T-helper 17 cell (primary cell): ENCODE measurements at places on chromosomes 11 and 22.

GRCh38 chr11:57349491-57350274 is 11.5 kb downstream of the P2RX3 start:
- H3K4me3 ChIP-seq, result no peak overlapping the region
- peak overlapping the region; percentile 21 for H3K27ac ChIP-seq
- peak; percentile 58 for DNase-seq

- no peak for DNase-seq
- peaks cover 16% of the 10 kb centered on the region for H3K27me3 ChIP-seq
- no peak overlapping the region for H3K27ac ChIP-seq
- H3K4me3 ChIP-seq, result no peak overlapping the region
- no peaks in the 10 kb centered on the region for H3K36me3 ChIP-seq
- peaks cover 8% of the 10 kb centered on the region for H3K4me1 ChIP-seq
These were observed 34.2 kb upstream of the BIRC3 start for GRCh38 chr11:102283116-102283485.

- no peaks in the 10 kb centered on the region for H3K27me3 ChIP-seq
- peaks cover 71% of the 10 kb centered on the region for H3K4me1 ChIP-seq
- no peak for DNase-seq
- H3K4me3 ChIP-seq, result peak overlapping the region; percentile 88
- no peak overlapping the region for H3K27ac ChIP-seq
- H3K36me3 ChIP-seq, result peaks cover 10% of the 10 kb centered on the region
These were observed 10.2 kb downstream of the GRAP2 start for GRCh38 chr22:39910876-39911613.

- DNase-seq, result no peak
- no peaks in the 10 kb centered on the region for H3K27me3 ChIP-seq
- no peaks in the 10 kb centered on the region for H3K36me3 ChIP-seq
- H3K4me3 ChIP-seq, result peak overlapping the region; percentile 66
- no peak overlapping the region for H3K27ac ChIP-seq
- peaks cover 5% of the 10 kb centered on the region for H3K4me1 ChIP-seq
These were observed 7.5 kb downstream of the TSPAN4 start for GRCh38 chr11:849951-850774.

DNA sequence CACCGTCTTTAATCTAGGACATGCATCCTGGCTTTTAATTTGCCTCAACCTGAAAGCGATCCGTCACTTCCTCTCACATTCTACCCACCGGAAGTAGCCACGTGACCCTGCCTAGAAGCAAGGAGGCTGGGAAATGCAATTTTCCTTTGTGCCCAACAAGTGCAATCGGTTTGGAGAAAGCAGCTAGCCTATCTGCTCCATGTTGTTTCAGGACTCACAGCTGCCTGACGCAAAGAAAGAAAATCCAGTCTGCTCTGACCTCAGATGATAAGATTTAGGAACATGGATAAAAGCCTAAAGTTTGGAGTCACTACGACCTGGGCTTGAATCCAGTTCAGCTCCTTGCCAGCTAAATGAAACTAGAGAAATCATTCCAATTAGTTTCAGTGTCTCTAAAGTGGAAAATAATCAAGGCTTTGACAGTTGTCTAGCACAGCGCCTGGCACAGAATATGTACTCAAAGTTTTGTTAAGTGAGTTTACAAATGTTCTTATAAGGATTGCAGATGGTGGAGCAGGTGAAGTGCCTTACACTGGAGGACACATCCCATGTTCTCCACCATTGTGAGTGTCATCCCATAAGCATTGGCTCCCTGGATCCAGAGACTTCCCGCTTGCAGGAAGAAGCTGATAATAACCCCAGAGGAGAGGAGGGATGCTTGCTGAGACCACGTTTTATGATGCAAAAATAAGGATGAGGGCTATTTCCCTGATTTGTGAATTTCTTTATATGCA is 553.7 kb downstream of the MN1 start:
- no peak for DNase-seq
- no peak overlapping the region for H3K4me3 ChIP-seq
- peaks cover 5% of the 10 kb centered on the region for H3K27me3 ChIP-seq
- peaks cover 2% of the 10 kb centered on the region for H3K4me1 ChIP-seq
- no peak overlapping the region for H3K27ac ChIP-seq

DNA sequence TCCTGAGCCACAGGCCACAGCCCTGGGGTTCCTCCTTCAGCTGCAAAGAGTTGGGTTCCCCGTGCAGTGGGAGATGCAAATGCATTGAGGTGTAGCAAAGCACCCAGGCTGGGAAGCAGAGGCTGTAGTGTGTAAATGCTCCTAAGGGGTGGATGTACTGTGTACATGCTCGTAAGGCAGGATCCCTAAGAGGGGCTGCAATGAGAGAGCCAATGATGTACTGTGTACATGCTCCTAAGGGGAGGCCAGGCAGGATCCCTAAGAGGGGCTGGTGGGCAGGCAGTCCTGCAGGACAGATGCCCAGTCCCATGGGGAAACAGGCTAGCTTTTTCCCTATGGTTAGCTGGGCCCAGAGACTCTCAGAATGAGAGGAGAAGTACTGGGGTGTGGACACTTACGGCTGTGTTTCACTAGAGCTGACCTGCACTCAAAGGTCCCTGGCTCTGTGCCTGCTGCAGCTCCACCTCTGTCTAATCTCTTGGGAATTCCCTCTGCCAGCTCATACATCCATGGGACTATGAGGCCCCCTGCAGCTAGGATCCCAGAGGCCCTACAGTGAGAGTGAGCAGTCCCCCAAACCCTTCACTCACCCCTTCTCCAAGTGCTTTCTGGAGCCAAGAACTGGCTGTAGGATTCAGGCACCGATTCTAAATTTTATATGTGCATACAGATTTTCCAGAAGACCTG is 261.9 kb upstream of the LUZP2 start:
- H3K27me3 ChIP-seq, result no peaks in the 10 kb centered on the region
- no peak overlapping the region for H3K27ac ChIP-seq
- H3K4me1 ChIP-seq, result no peaks in the 10 kb centered on the region
- H3K36me3 ChIP-seq, result no peaks in the 10 kb centered on the region
- no peak overlapping the region for H3K4me3 ChIP-seq

DNA sequence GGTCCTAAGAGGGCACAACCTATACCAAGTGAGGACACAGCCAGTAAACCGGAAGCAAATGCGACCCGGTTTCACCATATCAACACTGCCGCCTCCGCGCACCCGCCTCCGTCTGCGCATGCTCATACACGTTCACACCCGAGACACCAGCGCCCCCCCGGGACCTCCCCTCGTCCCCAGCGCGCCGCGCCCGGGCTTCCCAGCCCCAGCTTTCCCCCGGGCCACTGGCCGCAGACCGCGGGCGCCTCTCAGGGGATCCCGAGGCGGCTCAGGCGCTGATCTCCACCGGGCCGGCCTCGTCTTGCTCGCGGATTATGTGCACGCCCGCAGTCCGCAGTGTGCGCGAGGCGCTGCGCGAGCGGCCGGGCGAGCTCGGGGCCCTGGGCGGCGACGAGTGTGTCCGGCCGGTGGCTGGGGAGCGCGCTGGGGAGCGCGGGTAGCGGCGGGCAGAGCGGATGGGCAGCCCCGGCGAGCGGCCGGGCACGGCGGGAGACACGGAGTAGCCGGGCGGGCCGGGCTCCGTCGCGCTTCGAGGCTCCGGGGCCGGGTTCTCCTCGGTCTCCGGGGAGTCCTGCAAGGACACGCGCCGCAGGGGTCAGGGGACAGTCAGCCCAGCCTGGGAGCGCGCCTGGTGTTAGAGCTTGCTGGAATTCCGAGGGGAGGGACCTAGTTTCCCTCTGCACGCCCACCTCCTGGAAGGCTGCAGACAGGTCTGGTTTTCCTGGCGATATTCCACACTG is 2.0 kb downstream of the HEPN1 start:
- peaks cover 24% of the 10 kb centered on the region for H3K27me3 ChIP-seq
- H3K36me3 ChIP-seq, result peaks cover 7% of the 10 kb centered on the region
- H3K4me1 ChIP-seq, result peaks cover 7% of the 10 kb centered on the region
- H3K4me3 ChIP-seq, result peak overlapping the region; percentile 64
- peak; percentile 29 for DNase-seq
- H3K27ac ChIP-seq, result no peak overlapping the region

DNA sequence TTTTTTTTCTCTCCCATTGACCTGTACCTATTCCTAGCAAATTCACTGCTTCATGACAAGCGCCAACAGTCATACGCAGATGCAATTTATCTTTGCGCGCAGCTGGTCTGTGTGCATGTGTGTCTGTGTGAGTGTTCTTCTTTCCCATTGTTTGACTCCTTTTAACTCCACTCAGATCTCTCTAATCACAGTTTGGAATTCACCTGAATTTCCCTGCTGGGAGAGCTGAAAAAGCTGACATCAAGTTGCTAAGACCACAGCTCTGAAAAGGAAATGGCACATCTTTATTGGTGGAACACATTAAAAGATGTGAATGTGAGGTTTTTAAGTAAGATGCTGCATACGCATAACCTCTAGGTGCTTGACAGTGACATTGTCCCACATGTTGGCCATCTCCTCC is 187.4 kb upstream of the MTMR2 start:
- H3K36me3 ChIP-seq, result peaks cover 5% of the 10 kb centered on the region
- no peaks in the 10 kb centered on the region for H3K27me3 ChIP-seq
- H3K4me1 ChIP-seq, result peaks cover 24% of the 10 kb centered on the region
- no peak for DNase-seq

DNA sequence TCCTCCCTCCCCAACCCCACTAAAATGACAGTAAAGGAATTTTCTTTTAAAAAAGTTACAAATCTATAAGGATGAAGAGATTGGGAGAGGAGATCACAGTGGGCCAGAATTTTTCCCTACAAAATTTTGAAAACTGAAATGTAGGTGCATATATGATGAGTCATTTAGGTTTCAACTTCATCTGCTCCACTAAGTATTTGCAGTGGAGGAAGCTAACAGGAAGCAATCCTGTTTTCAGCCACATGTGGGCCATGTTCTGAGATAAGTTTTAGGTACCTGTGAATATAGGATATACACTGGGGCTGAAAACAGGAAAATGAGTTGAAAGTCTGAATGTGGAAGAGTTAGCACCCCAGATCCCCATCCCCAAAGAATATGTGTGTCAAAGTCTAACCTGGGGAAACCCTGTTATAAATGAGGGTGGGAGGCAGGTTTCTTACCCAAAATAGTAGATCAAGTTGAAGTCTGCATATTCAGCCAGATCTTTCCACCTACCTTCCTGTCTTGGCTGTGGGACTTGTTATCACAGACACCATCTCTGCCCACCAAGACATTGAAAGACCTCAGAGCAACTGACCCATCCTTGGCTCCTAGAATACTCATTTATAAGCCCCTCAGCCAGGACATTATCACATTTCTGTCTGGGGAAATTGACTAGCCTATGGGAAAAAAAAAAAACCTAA is 87.3 kb downstream of the PACS1 start:
- no peaks in the 10 kb centered on the region for H3K36me3 ChIP-seq
- DNase-seq, result no peak
- H3K4me1 ChIP-seq, result peaks cover 26% of the 10 kb centered on the region
- no peaks in the 10 kb centered on the region for H3K27me3 ChIP-seq
- no peak overlapping the region for H3K4me3 ChIP-seq
- H3K27ac ChIP-seq, result no peak overlapping the region

DNA sequence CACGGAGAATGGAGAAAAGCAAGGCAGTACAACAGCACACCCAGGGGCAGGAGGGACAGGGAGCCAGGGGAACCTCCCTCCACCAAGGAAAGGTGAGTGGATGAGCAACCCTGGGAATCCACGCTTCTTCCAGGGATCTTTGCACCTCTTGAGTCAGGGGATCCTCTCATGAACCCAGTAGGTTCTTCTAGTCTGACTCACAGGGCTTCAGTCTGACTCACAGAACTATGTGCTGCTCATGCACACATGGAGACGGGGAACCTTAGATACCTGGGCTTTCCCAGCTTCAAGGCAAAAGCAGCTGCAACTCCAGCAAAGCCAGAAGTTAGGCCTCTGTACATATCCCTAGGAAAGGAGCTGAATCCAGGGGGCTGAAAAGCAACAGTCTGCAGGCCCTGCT is 1021.4 kb upstream of the TENM4 start:
- H3K4me3 ChIP-seq, result no peak overlapping the region
- no peaks in the 10 kb centered on the region for H3K27me3 ChIP-seq
- no peaks in the 10 kb centered on the region for H3K4me1 ChIP-seq
- no peak overlapping the region for H3K27ac ChIP-seq
- no peak for DNase-seq

- H3K27ac ChIP-seq, result peak overlapping the region; percentile 95
- H3K4me1 ChIP-seq, result peaks cover 8% of the 10 kb centered on the region
- no peak for DNase-seq
- H3K4me3 ChIP-seq, result peak overlapping the region; percentile 87
These were observed 66.8 kb downstream of the LARGE1 start for GRCh38 chr22:33853200-33854097.

DNA sequence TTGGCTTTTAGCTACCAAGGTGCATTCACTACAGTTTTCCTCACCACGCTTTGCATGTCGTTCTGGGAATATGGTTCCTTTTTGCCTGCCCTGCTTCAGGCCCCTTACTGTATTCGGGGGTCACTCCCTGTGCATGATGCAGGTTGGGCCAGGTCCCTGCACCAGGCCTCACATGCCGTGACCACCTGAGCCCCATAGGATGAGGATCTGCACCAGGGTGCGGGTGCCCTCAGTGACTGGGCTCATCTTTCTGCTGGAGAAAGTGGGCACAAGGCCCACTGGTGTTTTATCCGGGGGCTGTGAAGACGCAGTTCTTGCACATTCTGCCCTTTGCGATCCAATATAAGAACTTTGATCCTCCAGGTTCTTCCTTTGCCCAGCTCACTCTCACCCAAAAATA is 45.7 kb upstream of the CABP7 start:
- no peaks in the 10 kb centered on the region for H3K27me3 ChIP-seq
- H3K27ac ChIP-seq, result no peak overlapping the region
- H3K4me3 ChIP-seq, result no peak overlapping the region
- no peaks in the 10 kb centered on the region for H3K4me1 ChIP-seq
- peaks cover 12% of the 10 kb centered on the region for H3K36me3 ChIP-seq
- DNase-seq, result no peak

DNA sequence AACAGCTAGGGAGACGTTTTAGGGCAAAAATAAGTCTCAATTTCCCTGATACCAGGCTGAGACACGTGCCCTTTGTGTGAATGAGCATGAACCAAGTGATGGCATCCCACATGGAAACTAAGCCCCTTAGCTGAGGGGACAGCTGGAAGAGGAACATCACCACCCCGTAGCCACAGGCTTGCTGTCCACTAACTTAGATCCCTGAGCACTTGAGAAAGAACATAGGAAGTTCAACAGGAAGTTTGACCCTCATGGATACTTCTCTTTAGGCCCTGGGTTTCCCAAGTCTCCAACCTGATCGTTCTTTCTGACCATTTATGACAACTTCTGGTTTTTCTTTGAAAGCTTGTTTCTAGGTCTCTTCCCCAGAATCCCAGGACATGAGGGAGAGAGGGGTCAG is 11.6 kb upstream of the CKAP5 start:
- H3K27ac ChIP-seq, result no peak overlapping the region
- no peaks in the 10 kb centered on the region for H3K4me1 ChIP-seq
- no peak for DNase-seq
- H3K27me3 ChIP-seq, result peaks cover 33% of the 10 kb centered on the region

GRCh38 chr11:72179049-72179803 is 12.7 kb upstream of the FOLR1 start:
- H3K27ac ChIP-seq, result no peak overlapping the region
- H3K4me1 ChIP-seq, result peaks cover 2% of the 10 kb centered on the region
- H3K27me3 ChIP-seq, result peaks cover 30% of the 10 kb centered on the region
- no peak for DNase-seq
- peaks cover 2% of the 10 kb centered on the region for H3K36me3 ChIP-seq

- no peak overlapping the region for H3K4me3 ChIP-seq
- H3K27me3 ChIP-seq, result no peaks in the 10 kb centered on the region
- peak overlapping the region; percentile 27 for H3K27ac ChIP-seq
- H3K4me1 ChIP-seq, result peaks cover 15% of the 10 kb centered on the region
These were observed 4.4 kb upstream of the ENDOD1 start for GRCh38 chr11:95085117-95085816.
